NCI-H1092 (cell line): ENCODE measurements at places on chromosomes 16 and 17.

- no peak for DNase-seq
Measured at GRCh38 chr16:26701243-26701886, 365.4 kb upstream of the C16orf82 start.

DNA sequence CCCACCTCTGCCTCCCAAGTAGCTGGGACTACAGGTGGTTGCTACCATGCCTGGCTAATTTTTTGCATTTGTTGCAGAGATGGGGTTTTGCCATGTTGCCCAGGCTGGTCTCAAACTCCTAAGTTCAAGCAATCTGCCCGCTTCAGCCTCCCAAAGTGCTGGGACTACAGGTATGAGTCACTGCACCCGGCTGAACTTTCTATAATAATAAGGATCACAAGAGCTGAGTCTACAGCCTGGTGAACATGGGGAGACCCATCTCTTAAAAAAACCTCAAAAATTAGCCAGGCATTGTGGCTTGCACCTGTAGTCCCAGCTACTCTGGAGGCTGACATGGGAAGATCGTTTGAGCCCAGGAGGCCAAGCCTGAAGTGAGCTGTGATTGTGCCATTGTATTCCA, 53.5 kb downstream of the WDR59 start:
- no peak for DNase-seq

DNA sequence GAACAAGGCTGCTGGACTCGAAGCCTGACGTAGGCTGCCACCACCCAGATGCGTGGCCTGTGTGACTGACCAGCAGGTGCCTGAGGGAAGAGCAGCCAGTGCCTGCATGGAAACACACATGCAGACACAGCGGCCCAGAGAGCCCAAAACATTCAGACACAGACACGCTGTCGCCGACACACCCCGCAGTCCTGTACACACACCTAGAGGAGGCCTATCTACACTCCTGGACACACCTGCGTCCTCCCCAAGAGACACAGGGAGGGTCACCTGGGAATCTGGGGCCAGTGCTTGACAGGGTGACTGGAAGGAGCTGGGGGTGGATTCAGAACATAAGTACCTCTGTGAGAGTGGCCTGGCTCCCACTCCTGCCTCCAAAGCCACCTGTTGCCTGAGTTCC, 6.1 kb upstream of the TSPOAP1 start:
- DNase-seq: no peak

DNA sequence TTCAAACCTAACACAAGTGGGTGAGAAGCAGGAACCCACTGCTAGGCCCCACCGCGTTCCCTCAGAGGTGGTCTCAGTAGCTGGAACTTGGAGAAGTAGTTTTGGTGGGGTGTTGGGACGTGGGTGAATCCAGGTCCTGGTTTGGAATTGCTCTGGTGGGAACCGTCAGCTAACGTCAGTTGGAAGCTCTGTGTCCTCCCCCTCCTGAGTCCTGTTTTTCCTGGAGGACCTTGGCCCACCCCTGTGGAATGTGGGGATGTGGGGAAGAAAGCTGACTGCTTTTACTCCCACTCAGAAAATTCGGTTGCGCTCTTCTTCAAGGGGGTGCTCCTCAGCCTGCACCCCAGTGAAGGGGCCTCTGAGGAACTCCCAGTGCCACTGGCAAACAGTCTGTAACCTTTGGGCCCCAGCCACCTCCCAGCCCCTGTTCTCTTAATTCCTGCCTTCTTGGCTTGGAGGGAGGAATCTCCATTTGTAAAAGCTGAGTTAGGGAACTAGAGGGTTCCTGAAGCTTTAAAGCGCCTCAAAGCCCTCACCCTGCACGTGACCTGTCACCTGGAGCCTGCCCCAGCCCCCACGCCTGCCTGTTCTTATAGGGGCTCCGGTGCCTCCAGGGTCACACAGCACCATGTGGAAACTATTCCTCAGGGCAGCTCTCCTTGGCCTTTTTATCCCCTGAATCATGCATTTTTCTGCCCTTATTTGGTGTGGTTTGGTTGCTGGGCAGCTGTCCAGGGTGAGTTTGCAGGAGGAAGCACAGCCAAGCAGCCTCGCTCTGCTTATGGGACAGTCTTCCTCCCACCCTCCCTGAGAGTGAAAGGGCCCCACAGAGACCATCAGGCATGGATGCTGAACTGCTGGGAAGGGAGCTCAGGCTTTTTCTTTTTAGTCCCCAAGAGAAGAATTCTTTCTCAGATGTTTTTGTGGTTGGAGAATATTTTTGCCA, 16.2 kb upstream of the NAGLU start:
- no peak for DNase-seq

DNA sequence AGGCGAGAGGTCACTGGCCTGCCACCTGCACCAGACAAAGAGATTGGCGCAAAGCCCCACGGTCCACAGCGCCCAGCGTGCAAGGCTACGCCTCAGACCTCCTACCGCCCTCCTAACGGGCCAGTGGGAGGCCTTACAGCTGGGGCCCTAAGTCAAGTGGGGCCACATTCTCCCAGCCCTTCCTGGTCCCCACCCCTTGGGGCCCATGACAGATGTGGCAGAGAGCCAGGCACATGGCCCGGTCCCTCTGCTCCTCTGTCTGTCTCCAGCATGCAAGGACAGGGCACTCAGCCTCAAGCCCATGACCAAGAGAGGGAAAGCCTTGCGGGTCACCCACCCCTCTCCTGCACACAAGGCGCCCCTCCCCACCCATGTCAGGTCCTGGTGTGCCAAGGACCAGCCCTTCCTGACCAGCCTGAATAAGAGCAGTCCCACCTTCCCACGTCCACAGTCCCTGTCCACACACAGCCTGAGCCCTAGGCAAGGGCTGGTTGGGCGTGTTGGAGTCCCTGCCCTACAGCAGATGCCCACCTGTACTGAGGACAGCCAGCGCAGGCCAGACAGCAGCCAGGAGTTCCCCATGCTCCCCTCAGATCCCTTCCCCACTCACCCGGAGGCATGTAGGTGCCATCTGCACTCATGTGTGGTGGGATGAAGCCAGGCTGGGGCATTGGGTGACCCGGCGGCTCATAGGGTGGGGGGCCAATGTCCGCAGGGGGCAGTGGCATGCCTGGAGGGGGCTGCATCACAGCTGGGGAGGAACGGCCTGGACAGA, 25.3 kb downstream of the CDIP1 start:
- no peak for DNase-seq

DNA sequence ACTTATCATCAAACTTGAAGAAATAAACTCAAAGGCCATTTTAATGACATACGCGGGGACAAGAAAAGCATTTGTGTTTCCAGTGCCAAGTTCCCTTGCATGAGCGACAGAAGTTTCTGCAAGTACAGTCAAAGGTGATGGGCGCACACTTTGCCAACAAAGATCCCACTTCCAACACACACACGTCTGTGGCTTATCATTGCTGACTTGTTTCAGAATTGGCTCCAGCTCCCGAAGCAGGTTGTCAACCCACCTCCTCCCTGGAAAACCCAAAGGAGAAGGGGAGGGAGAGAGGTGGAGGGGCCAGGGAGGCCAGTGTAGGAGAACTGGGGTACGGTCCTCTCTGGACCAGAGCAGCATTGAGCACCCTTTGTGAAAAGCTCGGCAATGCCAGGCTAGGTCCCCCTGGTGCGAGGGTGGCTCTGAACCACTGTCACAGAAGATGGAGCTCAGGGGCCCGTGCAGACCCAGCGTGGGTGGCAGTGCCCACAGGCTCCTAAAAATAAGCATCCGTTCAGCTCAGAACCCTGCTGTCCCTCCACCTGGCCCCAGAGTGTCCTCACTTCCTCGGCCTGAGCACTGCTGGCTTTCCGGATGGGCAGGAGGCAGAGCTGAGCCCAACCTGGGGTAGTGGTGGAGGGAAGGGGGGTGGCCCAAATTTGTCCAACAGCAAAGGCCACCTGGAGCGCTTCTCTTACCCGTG, 33.2 kb downstream of the RBFOX3 start:
- no peak for DNase-seq

DNA sequence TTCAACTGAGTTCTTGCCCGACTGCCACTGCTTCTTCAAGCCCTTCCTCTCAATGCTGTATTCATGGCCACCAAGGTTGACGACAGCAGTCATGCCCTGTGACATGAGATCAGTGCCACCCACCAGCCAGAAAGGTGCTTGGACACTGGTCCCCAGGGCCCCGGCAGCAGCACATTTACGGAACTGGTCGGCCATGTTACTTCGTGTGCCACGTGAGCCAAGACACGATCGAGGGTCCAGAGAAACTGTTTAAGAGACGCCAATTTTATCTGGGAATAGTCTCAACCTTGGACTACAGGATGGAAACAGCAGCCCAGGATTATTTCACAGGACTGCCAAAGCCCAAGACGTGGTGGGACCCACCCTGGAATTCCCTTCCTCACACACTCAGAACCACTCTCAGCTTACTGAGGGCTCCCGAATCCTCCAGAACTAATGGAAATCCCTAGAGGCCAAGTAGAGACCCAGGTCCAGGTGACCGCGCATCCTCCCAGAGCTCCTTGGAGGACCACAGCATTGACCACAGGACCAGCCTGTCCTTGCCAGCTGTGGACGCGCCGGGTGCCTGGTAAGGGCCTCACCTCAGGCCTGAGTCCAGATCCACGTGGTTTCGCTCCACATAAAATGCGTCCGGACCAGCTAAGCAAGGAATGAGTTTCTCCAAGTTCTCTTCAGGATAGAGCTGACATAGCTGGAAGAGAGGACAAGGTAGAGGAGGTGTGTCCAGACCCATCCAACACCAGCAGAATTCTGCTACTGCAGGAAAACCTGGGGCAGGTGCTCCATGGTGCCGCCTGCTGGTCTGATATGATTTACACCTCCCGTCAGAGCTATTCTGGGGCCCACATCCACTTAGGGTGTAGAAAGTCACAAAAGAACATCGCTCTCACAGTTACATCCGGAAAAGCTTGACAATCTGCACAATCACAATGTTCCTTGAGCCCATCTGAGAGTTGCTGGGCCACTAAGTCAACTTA, 28.2 kb downstream of the MAP1LC3B start:
- DNase-seq: no peak

DNA sequence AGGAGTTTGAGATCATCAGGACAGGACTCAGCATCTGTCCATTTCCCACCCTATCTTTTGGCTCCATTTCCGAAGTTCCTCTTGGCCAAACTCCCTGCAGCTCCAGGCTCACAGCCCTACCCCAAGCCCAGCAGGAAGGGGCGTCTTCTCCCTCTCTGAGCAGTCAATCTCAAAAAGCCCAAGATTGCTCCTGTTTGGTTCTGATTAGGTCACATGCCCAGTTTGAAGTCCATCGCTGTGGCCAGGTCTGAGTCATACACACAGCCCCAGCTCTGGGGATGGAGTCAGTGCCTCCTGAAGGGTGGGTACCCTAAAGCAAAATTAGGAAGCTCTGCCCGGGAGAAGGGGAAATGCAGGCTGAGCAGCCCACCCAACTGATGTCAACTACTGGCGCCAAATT, 23.9 kb downstream of the SNX20 start:
- no peak for DNase-seq

DNA sequence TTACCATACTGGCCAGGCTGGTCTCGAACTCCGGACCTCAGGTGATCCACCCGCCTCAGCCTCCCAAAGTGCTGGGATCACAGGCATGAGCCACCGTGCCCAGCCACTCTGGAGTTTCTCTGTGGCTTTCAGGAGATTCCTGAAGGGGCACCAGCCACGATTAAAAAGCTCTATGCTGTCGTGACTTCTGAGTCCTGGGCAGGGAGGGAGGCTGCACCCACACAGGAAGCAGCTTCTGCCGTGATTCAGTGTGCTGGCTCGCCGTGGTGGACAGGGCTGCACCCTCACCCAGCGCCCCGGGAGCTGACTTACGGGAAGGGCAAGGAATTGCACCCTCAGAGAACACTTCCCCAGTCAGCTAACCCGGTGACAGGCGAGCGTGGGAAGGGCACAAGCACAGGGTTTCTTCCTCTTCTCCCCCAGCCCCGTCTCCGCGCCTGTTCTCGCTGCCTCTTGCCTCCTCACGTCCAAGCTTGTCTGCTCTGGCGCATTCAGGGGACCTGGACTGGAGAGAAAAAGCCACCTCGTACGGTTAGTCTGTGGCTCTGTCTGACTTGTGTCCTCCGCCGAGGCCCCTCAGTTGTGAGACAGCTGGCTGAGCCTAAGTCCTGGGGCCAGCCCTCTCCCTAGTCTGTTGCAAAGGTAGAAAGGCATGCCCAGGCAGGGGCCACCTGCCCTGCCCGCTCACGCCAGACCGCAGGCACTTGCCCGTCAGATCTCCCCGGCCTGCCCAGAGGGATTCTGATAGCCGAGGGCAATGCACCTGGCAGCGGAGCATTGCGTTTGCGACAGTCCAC, 145.0 kb downstream of the SEC14L1 start:
- no peak for DNase-seq

DNA sequence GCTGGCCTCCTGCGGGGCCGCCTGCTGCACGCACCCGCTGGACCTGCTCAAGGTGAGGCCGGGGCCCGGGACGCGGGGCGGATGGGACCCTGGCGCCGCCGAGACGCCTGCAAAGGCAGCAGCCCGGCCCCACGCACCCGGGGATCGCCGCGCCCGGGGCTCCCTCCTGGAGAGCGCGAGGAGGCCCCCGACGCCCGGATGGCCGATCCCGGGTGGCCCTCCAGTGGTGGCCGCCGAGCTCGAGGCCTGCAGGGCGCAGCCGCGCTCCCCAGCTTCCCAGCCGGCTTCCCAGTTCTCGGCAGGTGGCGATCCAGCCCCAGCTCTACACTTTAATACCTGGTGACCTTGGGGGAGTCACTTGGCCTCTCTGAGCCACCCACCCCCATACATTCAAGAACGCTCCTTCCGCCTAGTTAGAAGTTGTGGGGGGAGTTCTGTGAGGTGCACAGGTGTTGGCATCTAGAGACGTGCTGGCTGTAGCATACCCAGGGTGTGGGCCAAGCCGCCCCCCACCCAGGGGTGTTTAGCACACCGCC, 452 bp downstream of the SLC25A10 start:
- DNase-seq: no peak

DNA sequence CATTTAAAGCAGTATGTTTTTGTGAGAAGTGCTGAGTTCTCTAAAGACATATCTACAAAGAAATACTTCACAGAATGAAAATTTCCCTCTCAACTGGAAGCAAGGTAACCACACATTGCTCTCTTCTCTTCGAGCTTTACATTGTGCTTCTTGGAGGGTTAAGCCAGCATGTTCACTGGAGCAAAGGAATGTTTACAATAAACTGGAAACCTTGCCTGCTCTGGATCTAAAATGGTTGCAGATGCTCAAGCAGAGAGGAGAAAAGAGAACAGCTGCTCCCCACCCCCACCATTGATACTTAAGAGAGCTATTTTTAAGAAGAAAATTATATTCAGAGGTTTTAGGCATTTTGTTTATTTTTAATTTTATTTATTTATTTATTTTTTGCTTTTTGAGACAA, 213.1 kb downstream of the CEP112 start:
- DNase-seq: no peak
